Tibial nerve (tissue), 4 donors: ENCODE measurements at places on chromosomes 3 and 15.
A peak's percentile ranks its signal among the peaks of the same experiment; 100 is the strongest.

- H3K27ac ChIP-seq: no peak overlapping the region
- H3K4me3 ChIP-seq: no peak overlapping the region
- no peaks in the 10 kb centered on the region for H3K36me3 ChIP-seq
- H3K27me3 ChIP-seq: no peaks in the 10 kb centered on the region
Observed at GRCh38 chr3:141782386-141782932, 19.3 kb downstream of the GRK7 start.

- H3K36me3 ChIP-seq: no peaks in the 10 kb centered on the region
- no peak overlapping the region for H3K4me3 ChIP-seq
- no peak overlapping the region for H3K27ac ChIP-seq
Observed at GRCh38 chr3:139198929-139199328, 144.9 kb upstream of the MRPS22 start.

- H3K27me3 ChIP-seq: no peaks in the 10 kb centered on the region
- no peak overlapping the region for H3K4me3 ChIP-seq
- no peaks in the 10 kb centered on the region for H3K4me1 ChIP-seq
Observed at GRCh38 chr3:45881078-45882022, 5.0 kb upstream of the CCR9 start.

GRCh38 chr15:37900326-37901221, 33.9 kb upstream of the TMCO5A start:
- H3K4me3 ChIP-seq: no peak overlapping the region
- no peaks in the 10 kb centered on the region for H3K4me1 ChIP-seq
- H3K27me3 ChIP-seq: no peaks in the 10 kb centered on the region
- no peak overlapping the region for H3K27ac ChIP-seq
- no peaks in the 10 kb centered on the region for H3K36me3 ChIP-seq

DNA sequence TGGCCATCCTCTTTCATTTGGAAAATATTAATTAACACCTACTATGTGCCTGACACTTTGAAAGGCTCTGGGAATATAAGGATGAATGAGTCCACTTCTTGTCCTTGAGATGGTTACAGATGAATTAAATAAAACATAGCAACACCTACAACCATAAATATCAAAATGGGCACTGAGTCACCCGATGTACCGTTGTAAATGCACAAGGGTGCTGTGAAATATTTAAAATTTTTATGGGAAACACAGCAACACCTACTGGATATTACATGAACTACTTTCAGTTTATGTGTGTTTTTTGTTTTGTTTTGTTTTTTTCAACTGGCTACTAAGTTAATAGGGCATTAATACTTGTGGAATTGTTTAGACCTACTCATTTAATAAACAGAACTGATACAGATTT, 239.0 kb upstream of the NAALADL2 start:
- H3K27ac ChIP-seq: no peak overlapping the region
- no peaks in the 10 kb centered on the region for H3K4me1 ChIP-seq
- DNase-seq: no peak
- no peaks in the 10 kb centered on the region for H3K36me3 ChIP-seq

DNA sequence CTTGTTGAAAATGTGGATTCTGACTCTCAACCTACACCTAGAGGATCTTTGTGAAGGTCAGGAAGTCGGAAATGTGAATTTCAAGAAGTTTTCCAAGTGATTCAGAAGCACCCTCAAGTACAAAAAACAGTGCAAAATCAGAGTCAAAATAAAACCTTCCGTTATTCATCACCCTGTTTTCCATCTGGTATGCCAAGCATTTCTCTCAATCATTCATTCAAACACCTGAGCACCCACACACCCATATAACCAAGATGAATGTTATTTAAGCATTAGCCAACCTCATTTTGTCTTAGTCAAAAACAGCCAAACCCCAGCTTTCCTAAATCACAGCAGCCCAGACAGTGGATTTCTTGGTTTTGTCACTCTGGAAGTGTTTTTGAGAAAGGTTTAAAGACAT, 91.1 kb downstream of the OSBPL10 start:
- no peak overlapping the region for H3K4me3 ChIP-seq
- H3K27me3 ChIP-seq: no peaks in the 10 kb centered on the region
- DNase-seq: no peak

- peak overlapping the region; percentile 19 for H3K27ac ChIP-seq
- DNase-seq: peak; percentile 71
- H3K36me3 ChIP-seq: no peaks in the 10 kb centered on the region
- H3K27me3 ChIP-seq: no peaks in the 10 kb centered on the region
- H3K4me3 ChIP-seq: no peak overlapping the region
Observed at GRCh38 chr3:45583021-45583851, 11.3 kb upstream of the LIMD1 start.

DNA sequence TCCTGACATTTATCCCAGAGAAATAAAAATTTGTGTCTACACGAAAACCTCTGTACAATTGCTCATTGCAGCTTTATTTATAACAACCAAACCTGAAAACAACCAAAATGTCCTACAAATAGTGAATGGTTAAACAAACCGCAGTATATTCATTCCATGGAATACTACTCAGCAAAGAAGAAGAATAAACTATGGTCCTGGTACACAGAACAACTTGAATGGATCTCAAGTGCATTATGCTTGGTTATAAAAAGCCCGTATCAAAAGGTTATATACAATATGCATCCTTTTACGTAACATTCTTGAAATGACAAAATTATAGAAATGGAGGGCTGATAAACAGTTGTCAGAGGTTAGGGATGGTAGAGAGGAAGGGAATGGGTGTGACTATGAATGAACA, 3.7 kb downstream of the SEC22C start:
- DNase-seq: no peak
- no peaks in the 10 kb centered on the region for H3K4me1 ChIP-seq
- H3K27me3 ChIP-seq: no peaks in the 10 kb centered on the region
- no peak overlapping the region for H3K27ac ChIP-seq
- H3K4me3 ChIP-seq: no peak overlapping the region

DNA sequence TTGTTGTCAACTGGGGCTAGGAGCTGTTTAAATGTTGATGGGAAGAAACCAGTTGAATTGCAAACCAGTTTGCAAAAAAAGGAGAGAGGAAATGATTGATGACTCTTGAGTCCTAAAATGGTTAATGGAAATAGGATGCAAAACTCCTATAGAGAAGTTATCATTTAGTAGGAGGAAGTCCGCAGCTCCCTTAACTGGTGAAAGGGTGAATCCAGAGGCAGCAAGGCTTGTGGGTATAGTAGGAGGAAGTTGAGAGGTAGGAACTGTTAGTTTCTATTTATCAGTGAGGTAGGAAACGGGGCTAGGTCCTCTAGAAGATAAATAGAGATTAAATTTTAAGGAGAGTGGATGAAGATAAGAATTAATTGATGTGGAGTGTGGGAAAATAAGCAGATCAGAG, 15.4 kb downstream of the IREB2 start:
- no peak overlapping the region for H3K4me3 ChIP-seq
- no peak overlapping the region for H3K27ac ChIP-seq
- H3K36me3 ChIP-seq: no peaks in the 10 kb centered on the region
- no peak for DNase-seq
